ENCODE measurements at places on chromosomes 16 and 17.

GRCh38 chr17:7027335-7027734 is 4.5 kb downstream of the BCL6B start:
- no peak for DNase-seq

- DNase-seq = no peak
Measured at GRCh38 chr17:10067446-10068143, 130.8 kb downstream of the GAS7 start.

DNA sequence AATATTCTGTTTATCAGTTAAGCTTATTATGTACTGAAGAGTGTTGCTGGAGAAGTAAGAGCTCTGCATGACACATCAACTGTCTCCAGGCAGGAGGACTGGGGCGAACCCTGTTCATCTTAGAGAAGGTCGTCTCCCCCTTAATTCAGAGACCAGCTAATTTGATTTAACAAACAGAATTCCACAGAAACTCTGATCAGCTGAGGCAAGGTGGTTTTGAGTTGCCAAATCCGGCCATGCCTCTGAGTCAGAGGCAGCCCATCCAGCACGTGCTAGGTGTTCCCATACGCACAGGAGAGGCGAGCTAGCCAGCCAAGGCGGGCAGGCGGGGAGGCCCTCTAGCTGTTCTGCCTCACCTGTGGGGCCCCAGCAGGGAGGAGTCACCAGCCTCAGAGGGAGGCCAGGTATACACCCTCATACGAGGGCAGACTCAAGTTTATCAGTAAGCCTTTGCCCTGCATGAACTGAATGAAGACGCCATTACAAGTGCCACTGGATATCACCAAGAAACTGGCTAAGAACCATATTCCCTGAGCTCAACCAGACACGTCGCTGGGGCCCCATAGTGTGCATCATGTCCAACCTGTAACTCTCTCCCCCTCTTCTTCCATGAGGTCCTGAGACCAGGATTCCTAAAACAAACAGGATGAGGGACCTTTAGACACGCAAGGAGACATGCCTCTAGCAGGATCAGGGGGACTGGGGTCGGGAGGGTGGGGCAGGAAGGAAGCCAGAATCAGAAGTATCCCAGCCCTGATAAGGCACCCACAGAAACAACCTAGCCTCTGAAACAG is 25.7 kb downstream of the STAT5A start:
- DNase-seq = no peak

- DNase-seq = no peak
Measured at GRCh38 chr16:55007504-55007903, 76.8 kb downstream of the IRX5 start.

DNA sequence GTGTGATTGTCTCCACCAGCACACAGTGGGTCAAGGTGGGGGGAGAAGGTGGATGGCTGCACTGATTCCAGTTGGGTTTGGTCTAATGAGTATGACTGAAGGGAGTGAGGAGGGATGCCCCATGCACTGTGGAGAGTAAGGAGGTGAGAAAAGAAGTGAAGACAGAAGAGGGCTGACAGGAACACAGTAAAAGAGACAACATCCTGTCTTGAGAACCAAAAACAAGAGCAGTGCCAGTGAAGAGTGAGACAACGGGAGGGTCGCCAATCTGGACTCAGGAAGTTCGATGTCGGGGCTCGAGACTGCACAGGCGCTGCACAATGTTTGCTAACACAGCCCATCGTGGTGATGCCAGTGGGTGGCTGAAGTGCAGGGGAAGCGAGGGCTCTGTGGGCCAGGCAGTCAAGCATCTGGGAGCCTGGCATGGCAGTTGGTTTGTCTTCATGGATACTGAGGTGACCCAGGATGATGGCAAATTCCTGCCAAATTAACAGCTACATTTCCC is 34.1 kb downstream of the DUSP14 start:
- DNase-seq = no peak

DNA sequence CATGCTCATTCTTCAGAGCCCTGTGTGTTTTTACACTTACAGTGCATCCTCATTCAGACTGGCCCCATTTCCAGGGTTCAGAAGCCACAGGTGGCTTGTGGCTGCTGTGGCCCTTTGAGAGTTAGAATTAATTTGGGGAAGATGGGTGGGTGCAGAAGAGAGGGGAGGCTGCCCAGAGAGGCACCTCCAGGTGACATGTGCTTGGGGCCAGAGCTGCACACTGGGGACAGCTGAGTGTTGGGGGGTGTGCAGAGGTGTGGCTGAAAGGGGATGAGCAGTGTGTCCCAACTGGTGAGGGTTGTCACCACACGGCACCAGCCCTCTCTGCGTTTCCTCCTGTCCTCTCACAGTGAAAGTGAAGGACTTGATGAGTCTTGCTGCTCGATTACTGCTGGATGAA is 6.9 kb upstream of the EIF1 start:
- DNase-seq = no peak

GRCh38 chr17:21129023-21129681 is 2.4 kb downstream of the DHRS7B start:
- DNase-seq = no peak

DNA sequence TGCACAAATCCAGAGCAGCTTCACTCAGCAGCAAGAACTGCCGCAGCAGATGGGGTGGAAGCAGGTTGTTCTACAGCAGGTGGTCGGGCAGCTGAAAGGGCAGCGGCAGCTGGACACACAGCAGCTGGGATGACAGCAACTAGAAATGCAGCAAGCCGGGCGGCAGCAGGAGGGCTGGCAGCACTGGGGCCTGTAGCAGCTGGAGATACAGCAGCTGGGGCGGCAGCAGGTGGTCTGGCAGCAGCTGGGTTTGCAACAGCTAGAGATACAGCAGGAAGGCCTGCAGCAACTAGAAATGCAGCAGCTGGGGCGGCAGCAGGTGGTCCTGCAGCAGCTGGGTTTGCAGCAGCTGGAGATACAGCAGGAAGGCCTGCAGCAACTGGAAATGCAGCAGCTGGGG is 460 bp downstream of the KRTAP4-3 start:
- DNase-seq = no peak

DNA sequence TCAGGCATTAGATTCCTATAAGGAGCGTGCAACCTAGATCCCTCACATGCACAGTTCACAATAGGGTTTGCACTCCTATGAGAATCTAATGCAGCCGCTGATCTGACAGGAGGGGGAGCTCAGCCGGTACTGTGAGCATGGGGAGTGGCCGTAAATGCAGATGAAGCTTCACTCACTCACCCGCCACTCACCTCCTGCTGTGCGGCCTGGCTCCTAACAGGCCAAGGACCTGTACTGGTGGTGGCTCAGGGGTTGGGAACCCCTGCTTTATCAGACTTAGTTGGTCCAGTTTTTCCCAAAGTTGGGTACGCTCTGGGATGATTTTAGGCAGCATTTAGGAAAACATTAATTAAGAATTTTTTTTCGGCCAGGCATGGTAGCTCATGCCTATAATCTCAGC is 103.8 kb downstream of the MARF1 start:
- DNase-seq = peak; percentile 7

- no peak for DNase-seq
Measured at GRCh38 chr16:85681255-85681654, 7.5 kb downstream of the GINS2 start.

GRCh38 chr16:22014271-22014873 is 6.5 kb downstream of the MOSMO start:
- peak; percentile 31 for DNase-seq

- no peak for DNase-seq
Measured at GRCh38 chr16:51876934-51877333, 670.0 kb downstream of the TOX3 start.

GRCh38 chr16:54812229-54812628 is 118.4 kb upstream of the IRX5 start:
- DNase-seq = no peak

DNA sequence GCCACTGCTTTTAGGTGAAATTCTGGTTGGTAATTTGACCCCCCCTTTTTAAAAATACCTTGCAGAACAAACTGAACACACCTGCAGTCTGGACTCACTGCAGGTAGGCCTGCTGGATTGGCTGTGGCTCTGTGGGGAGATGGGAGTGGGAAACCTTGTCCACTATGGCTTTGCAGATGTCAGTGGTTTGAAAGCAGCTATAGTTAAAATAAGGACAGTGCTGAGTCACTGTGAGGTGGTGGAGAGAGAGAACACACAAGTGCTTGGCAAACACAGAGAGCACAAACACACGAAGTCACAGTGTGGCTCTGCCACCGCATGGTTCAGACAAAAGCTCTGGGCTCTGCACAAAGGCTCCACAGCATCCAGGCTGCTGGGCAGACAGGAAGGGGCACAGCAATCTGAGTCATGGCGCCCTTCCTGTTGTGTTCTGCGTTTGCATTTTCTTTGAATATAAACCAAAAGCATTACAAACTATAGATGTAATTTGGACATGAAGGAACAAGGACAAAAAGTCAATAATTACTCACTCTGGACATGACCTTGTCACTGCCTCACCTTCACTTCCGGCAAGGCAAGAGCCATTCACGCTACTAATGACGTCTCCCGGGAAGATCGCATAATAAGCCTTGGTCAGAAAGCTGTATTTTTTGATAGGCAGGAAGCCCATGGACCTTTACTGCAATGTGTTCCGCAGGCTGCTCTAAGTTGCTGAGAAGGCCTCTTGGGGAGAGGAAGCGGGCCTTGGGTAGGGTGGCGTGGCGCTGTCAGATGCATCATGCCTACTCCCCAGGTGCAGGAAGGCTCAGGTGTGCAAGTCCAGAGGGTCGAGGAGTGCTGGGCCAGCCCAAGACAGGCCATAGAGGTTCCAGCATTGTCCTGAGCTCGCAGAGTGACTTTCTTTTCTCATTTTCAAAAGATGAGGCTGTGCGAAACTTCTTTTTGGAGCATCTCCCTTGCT is 60.1 kb upstream of the MED9 start:
- DNase-seq = no peak

DNA sequence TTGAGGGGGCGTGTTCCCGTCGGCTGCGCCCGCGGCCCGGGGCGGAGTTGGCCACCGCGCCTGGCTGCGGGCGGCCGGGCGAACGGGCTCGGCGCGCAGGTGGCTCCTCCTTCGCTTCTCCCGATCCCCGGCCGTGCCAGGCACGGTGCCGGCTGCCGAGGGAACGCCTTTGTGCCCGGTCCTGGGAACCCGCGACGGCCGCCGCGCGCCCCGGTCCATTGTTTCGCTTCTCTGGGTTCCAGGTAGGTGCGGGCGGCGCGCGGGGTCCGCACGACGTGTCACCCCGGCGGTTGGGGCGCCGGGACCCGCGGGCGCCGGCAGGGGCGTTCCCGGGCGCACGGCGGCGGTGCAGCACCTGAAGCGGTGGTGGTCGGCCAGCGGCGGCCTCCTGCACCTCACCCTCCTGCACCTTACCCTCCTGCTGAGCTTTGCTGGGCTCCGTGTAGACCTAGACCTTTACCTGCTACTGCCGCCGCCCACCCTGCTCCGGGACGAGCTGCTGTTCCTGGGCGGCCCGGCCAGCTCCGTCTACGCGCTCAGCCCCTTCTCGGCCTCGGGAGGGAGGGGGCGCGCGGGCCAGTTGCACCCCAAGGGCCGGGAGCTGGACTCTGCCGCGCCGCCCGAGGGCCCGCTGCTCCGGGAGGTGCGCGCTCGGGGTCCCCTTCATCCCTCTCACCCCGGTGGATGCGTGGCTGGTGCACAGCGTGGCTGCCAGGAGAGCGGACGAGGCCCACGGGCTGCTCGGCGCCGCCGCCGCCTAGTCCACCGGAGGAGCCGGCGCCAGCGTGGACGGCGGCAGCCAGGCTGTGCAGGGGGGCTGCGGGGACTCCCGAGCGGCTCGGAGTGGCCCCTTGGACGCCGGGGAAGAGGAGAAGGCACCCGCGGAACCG is 99.9 kb downstream of the EFCAB13 start:
- peak; percentile 7 for DNase-seq

DNA sequence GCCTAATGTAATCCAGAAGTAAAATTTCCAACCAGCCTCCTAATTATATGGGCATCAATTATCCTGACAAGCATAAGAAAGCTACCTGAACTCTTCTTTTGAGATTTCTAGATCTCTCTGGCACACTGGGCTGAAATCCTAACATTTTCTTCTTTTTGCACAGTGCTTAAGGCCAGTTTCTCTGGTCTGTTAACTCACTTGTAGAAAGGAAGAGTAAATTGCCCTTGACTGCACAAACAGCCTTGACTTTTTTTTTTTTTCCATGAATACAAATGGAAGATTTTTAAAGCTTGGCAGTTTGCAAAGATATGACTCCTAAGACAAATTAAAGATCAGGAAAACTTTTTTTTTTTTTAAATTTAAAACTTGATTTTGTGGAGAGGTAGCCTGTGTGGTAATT is 291.2 kb upstream of the MON1B start:
- DNase-seq = no peak

DNA sequence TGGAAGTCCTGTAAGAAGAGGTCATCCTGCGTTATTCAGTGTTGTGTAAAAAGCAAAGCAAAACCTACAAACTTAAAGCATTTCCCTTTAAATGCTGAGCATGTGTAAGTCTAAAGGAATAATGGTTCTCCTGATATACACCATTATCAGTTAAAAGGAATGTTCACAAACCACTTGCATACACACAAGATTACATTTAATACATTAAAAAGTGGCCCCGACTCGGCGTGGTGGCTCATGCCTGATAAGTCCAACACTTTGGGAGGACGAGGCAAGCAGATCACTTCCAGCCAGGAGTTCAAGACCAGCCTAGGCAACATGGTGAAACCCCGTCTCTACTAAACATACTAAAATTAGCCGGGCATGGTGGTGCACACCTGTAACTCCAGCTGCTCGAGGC is 30.5 kb downstream of the CPPED1 start:
- DNase-seq = no peak

DNA sequence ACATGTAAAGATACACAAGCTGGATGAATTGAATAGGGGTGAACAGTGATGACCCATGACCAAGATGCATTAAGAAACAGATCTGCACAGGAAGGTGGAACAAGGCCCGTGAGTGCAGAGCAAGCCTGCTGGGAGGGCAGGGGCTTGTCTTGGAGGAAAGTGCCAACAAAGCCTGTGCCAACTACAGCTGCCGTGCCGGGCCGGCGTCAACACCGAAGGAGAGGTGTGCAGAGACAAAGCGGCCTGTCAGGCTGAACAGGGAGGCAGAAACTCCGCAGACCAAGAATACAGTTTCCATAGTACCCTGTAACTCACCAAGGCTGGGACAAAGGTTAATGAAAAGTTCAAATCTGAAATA is 46.7 kb downstream of the ANKRD11 start:
- DNase-seq = no peak

- no peak for DNase-seq
Measured at GRCh38 chr17:48002916-48003416, 32.1 kb downstream of the CDK5RAP3 start.

DNA sequence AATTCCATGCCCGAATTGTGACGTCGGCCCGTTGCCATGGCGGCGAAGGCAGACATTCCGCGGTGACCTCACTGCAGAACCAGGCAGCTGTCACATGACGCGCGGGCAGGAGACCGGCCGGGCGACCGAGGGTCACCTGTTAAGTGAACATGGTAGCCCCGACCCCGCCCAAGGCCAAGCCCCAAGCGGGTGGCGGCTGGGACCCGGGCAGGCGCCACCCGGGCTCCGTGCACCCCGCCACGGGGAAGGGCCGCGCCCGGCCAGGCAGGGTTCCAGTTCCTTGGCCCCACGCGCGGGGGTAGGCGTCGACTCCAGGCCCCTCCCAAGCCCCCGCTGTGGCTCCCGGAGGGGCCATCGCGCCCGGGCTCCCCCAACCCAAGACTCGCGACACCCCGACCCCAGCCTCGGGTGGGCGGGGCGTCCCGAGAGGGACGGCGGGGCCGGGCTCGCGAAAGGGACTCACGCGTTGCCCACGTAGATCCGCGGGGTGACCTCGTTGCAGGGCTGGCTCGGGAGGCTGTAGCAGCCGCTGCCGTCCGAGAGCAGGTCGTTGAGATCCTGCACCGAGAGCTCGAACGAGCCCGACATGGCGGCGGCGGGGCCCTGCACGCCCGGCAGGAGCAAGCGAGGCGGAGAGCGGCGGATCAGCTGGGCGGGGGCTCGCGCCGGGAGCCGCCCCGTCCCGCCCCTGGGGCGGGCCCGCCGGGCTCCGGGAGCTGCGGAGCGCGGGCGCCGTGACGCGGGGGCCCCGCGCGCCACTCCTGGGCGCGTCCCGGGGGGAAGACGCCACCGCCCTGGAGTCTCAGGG is at the start of gene DUSP3:
Gene DUSP3, minus strand, starts transcription at position 641 of the 808 bp plus-strand sequence. Its CDS starts 53 bp downstream, at position 588.
- peak; percentile 72 for DNase-seq

All from GM12865 (cell line).